ENCODE measurements at places on chromosomes 4 and X.

GRCh38 chr4:95982516-95982915, 142.6 kb downstream of the PDHA2 start:
- DNase-seq = no peak

GRCh38 chr4:100786481-100786880, 268.7 kb upstream of the EMCN start:
- DNase-seq = no peak

DNA sequence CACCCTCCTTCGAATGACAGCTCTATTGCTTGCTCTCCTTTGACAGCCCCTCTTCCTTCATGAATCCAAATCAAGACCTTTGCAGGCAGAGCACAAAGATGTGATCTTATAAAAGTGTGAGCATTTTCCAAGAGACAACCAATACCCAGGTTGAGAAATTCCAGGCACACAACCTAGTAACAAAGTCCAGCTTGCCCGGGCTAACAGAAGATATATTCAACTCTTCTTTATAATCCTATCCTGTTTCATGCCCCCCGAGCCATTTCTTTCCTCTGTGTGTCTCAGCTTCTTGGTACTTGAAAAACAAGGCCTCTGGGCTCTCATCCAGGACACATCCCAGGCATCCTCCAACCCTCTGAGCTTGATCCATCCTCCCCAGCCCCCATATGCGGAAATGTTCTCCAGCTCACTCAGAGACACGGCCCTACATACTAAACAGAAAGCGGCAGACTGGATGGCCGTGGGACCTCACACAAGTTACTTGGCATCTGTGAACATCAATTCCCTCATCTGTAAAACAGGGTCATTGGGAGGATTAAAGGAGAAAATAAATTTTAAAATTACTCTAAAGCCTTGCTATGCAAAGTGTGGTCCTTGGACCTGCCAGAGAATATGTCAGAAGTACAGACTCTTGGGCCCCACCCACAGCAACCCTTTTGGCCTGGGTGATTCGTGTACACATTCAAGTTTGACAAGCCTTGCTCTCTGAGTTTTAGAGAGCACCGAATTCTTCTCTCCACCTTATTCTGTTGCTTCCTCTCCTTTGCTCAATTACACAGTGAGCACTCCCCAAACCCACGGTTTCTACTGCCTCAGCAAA, 627.0 kb downstream of the BCOR start:
- DNase-seq = peak; percentile 79

GRCh38 chrX:65195621-65196020, 219.4 kb upstream of the ZC4H2 start:
- DNase-seq = no peak

DNA sequence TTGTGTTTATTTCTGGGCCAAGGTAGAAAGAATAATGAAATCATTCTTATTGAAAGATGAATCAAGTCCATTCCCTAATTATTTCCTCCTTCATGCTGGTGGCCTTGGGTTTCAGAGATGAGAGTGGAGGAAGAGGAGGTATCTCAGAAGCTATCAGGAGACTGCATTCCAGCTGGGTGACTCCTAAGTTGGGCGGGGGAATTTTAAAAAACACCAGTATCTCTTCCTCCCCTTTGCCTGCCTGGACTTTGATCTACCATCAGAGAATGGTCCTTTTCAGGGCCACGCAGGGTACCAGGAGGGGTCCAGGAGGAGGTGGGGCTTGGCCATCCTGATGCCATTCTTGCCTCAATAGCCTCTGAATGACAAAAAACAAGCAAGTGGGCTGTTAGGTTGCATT, 104.4 kb downstream of the ASMT start:
- no peak for DNase-seq

DNA sequence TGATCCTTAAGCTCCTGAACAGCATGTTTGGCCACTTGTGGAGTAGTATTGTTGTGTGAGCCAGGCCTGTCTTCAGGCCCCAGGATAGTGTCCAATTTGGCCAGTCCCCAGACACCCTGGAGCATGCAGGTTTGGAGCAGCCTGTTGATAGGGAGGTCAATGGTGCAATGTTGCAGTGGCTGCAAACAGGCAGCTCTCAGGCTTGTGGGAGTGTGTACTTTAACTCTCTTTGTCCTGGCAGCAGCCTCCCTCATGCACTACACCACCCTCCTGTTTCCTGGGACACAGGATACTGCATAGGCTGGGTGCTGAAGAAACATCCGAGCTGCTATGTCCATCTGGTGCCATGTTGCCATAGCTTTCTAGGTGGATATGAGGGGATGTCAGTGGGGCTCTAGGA, 24.0 kb downstream of the TECRL start:
- no peak for DNase-seq

Measured in AG10803 (cell line).